ENCODE measurements at places on chromosomes 2 and 18.

DNA sequence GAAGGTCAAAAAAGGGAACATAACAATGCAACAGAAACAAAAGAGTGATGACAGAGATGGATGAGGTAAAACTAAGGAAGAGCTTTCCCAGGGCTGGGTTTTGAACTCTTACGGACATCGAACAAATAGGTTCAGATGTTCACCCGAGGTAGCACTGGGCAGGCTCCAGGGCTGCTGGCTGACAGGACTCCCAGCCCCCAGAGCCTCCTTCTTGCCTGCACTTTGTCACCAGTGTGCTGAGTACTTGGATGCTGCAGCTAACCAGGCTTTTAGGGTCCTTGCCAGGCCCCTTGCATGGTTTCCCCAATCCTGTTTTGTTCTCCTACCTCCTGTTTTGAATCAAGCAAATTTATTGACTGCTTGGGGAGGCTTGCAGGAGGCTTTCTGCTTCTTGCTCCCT is 322.9 kb downstream of the DYSF start:
- DNase-seq = no peak

DNA sequence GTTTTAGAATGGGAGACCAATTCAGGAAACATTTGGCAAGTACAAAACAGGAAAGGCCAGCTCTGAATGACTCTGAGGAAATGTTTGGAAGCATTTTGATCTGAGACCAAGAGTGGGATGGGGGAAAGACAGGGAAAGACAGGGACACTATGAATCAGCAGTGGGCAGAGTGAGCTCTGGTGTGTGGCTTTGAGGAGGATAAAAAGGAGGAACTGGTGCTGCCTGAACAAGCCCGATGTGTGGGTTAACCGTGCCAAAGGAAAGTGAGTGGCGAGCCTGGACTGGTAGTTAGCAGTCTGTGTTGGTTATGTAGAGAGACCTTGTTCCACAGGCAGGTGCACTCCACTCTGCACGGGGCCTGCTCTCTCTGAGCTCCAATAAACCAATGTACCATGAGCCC is 5.3 kb downstream of the MFSD6 start:
- no peak for DNase-seq

DNA sequence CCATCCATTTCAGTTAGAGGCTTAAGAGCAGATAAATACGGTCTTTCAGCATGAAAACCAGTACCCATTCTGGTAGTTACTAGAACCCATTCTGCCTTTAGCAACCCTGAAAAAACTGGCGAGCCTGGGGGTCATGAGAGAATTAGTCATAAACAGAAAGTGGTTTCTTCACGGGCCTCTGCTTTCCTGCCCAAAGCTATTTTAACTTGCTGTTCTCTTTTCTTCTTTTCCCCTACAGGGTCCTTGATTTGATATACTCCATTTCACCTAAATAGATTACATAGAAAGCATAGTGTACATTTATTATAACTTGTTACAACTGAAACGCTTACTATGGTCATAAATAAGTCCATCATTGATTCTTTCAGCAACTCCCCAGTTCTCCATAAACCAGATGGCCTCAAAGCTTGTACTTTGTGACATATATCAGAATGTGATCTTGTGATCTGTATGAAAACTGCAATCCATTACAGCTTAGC is 48.3 kb downstream of the WDFY1 start:
- peak; percentile 37 for DNase-seq

DNA sequence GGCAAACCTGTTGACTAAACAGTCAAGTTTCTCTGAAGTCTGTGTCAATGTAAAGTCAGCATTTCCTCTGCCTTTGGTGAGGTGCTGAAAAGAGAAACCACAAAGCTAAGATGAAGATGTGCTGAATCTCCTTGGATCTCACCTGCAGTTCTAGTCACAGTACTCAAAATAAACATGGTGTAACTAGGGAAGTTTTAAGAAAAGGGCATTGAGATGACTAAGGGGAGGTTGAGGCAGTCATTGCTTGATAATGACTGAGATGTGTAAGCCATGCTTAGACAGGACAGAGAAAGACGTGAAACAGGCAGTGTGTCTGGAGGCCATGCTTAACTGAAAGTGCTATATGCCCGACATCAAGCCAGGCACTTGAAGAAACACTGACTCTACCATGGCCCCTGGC is 1010.0 kb upstream of the CELF4 start:
- DNase-seq = no peak

DNA sequence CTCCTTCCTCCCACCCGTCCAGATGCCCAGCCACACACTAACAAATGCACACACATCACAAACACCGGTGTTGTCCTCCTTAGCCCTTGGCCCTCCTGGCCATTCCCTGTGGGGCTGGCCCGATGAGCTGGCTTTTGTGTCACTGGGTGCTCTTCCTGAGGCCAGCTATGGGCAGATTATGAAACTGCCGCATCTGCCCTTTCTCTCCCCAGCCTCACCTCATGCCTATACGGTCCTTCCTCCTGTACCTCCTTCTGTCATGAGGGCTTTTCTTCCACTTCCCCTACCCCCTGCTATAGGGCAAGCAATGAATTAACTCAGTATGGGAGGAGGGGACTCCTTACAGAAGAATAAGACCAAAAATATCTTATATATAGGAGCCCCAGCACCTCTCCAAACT is 10.3 kb upstream of the INO80C start:
- DNase-seq = no peak

GRCh38 chr2:104872866-104873688 is 19.2 kb downstream of the POU3F3 start:
- DNase-seq = peak; percentile 62

- no peak for DNase-seq
Measured at GRCh38 chr18:9706081-9706935, 1.8 kb upstream of the RAB31 start.

- DNase-seq = no peak
Measured at GRCh38 chr2:164523726-164524125, 97.6 kb downstream of the GRB14 start.

DNA sequence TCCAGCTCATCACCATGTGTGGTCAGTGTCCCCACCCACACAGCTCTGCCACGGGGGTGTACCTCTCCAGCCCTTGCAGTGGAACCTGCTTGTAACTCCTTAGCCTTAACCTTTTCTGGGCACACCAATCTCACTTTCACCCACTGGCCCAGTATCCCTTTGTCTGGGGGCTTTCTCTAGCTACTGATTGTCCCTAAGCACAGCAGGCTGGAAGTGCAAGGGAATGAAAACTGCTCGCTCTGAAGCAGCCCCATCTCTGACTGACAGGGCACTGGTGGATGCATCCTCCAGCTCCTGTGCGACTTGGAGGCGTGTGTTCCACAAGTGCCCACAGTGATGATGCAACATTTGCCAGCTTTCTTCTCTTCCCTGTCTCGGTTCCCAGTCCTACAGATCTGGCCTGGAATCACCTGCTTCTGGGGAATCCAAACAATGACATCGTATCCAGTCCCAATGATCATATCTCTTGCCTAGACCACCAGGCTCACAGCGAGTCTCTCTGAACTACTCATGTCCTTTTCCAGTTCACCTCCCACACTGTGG is 33.6 kb downstream of the SCTR start:
- DNase-seq = no peak
